ENCODE measurements at places on chromosomes 5 and 9.

GRCh38 chr5:179219661-179220620 is 125.3 kb downstream of the ADAMTS2 start:
- no peak for DNase-seq

GRCh38 chr5:172503925-172504700 is 49.8 kb upstream of the SH3PXD2B start:
- DNase-seq: no peak

DNA sequence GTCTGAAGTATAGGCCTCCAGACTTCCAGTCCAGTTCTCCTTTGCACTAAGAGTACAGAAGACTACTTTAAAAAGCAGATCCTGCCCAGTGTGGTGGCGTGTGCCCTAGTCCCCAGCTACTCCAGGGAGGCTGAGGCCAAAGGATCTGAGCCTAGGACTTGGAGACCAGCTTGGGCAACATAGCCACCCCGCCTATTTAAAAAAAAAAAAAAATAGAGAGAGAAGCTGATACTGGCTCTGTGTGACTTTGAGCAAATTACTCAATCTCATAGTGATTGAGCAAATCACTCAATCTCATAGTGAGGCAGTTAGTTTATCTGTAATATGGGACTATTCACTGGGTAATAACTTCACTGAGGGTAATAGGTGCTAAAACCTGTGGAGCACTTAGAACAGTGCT is 43.6 kb upstream of the KDM4C start:
- no peak for DNase-seq

DNA sequence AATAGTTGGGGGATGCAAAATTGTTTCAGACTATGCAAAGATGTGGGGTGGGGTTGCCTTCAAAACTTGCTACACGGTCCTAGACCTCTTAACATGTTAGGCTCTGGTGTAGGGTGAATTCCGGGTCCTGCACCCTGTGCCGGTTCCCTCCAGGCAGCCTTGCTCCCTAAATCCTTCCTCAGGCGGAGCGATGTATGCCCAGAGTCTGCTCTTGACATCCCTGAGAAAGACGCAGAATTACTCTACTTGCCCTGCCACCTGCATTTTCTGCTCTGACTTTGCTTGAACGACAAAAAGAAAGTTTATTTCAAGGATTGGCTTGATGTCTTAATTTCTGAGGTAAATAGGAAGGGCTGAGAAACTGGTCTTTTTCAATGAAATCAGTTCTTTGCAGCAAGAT is 691 bp downstream of the THBS4 start:
- no peak for DNase-seq

- no peak for DNase-seq
Observed at GRCh38 chr5:152811988-152812387, 406.9 kb upstream of the NMUR2 start.

- no peak for DNase-seq
Observed at GRCh38 chr9:3401221-3401954, 124.4 kb downstream of the RFX3 start.

GRCh38 chr9:71514344-71514975 is 253.9 kb downstream of the CEMIP2 start:
- DNase-seq: no peak

DNA sequence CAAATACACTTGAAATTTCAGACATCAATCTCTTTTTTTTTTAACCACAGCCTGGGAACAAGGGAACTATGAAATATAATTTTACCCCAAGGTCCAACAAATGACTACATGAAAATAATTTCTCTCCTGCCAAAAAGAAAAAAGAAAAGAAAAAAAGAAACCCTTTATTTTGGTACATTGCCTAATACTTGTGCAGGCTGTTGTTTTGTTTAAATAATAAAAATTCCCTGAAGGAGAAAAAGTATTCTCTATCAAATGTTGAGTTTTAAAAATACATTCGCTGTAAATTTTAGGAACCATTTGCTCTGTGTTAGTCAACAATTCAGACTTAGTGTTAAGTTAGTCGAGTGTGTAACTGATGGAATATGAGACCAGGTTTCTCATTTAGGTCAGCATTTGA is 155.4 kb downstream of the PRDM6 start:
- DNase-seq: no peak

- no peak for DNase-seq
Observed at GRCh38 chr5:152247850-152248385, 157.2 kb downstream of the NMUR2 start.

Measured in SHP77 treated with DMSO at 0.1 percent for 48 hours (cell line).